Neural crest cell (in vitro differentiated cells): ENCODE measurements at places on chromosomes 16 and 17. TPM values are rescaled to one million over a fixed set of nuclear protein-coding genes. Genes with fewer than 3 reads are reported as not detected.

Gene INCA1
- 0.43 and 0.86 TPM in 2 replicates for total RNA-seq

Gene MT1A
- total RNA-seq = not detected in 2 replicates

DNA sequence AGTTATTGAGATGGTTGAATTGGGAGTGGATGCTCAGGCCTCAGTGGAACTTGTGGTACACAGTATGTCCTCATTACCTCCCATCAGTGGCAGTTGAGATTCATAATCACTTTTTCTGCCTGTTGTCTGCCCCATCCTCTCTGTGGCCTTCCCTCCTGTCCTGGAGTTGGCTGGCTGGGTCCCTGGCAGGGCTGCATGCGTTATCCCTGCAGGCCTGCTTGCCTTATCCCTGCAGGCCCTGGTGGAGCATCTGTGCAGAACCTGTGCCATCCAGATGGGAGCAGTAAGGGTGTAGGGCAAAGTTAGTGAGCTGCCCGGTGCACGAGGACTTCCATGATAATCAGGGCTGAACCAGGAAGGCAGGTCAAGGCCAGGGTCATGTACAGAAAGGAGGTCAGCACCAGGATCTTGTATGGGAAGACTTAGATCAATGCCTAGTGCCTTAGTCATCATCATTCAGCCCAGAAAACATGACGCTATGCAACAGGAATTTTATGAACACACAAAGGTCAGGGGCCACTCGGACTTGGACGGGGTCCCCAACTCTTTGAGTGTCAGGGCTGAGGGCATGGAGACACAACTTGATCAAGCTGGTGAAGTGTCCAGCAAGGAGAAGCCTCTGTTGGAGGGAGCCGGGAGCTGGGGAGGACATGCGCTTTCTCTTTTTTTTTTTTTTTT lies 47.2 kb downstream of the ABCC1 start:
- peak; percentile 7 for DNase-seq

DNA sequence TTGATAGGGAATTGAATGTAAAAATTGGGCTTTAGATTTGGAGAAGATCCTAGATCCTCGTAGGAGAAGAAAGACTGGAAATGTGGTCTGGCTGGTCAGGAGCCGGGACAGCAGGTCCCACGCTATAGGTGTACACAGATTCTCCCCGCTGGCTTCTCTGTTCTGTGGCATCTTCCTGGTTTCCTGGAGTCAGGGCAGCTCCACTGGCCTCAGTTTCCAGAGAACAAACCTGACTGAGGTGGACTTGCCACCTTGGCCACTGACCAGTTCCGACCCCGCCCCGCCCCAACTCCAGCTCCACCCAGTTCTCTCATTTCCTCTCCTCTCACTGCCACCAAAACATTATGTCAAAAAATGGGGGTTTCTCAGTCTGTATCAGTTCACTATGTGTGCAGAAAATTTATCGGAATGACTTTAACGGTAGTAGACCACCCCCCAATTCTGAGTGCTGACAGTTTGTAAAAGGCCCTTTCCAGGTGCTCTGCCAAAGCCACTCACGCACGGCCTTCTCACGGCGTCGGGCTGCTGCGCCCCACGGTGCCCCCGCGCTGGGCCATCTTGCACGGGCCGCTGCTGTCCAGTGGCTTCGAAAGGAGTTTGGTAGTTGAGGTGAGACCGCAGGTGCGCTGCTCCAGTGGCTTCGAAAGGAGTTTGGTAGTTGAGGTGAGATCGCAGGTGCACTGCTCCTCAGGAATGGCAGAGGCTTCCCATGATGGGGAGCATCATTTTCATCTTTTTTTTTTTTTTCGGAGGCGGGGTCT lies 161.4 kb upstream of the CHMP6 start:
- DNase-seq = no peak

GRCh38 chr17:82826956-82827355 lies 12.9 kb downstream of the ZNF750 start:
- DNase-seq = no peak

Gene UNC13D
- total RNA-seq = 1.1 and 3.1 TPM in 2 replicates

Gene DCAKD
- 89.6 and 91.8 TPM in 2 replicates for total RNA-seq

DNA sequence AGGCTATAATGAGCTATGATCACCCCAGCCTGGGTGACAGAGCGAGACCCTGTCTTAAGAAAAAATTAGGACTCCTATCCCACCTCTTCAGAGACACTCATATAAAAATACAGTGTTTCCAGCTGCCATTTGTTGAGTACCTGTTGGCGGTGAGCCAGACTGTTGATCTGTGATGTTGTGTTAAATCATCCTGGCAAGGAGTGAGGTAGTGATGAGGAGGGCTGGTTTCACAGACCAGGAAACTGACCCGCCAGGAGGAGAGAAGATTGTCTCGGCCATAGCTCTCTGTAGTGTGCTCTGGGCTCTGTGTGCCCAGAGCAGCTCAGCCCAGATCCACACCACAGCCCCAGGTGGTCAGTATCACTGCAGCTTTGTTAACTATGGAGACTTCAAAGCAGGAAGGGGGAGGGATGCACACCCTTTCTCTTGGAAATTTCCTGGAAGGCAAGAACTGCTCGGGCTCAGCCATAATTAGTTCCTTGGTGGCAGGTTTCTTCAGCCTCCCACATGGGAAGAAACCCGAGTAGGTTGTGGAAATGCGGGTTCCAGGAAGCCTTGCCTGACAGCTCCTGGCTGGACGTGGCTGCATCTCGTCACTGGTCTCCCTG lies 343.0 kb downstream of the SNX29 start:
- no peak for DNase-seq

DNA sequence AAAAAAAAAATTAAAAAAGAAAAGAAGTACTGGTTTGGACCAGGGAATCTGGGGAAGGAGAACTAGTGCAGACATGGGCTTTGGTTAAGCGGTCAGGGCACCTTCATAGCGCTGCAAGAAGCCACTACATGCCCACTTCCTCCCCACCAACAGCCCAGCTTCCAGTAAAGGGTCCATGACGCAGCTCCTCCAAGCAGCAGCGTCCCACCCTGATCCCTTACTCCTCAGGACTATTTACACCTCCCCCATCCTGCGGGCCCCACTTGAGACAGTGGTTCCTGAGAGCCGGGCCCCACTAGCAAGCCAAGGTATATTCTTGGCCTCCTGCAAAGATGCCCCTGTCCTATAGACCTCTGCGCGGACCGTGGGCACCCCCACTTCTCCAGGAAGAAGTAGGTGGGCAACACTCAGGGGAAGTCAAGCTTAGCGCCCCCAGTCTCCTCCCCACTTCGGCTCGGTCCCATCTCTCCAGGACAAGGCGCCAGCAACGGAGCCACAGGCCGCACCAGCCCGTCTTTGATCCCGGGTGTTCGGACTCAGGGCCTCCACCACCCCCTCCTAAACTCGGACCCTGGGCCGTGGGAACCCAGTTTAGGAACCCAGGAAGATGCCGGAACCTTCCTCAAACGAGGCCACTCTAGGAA lies 913 bp upstream of the PRR14 start:
- no peak for DNase-seq

GRCh38 chr17:2040219-2040827 lies 1.5 kb upstream of the OVCA2 start:
- DNase-seq = no peak

GRCh38 chr17:21512307-21513011 lies 136.3 kb downstream of the KCNJ12 start:
- no peak for DNase-seq

GRCh38 chr16:3825103-3825502 lies 55.4 kb downstream of the CREBBP start:
- DNase-seq = no peak

Gene EME1
- total RNA-seq = 25.5 and 31.4 TPM in 2 replicates

Gene MINK1
- total RNA-seq = 73.0 and 76.6 TPM in 2 replicates

Gene TBC1D3L
- 26.7 and 26.9 TPM in 2 replicates for total RNA-seq

DNA sequence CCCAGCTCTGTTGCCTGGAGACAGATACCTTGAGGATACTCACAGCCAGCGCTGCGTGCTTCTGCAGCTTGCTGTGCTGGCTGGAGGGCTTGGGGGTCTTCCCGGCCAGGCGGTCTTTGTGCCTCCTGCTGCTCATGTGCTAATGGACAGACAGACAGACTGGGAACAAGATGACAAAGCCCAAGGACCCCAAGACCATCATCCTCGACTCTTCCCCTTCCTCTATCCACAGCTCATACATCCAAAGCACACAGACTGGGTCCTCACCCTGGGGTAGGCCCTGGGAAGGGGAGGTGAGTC lies 7.7 kb downstream of the NKIRAS2 start:
- DNase-seq = no peak

Gene DNASE1L2
- total RNA-seq = 1.6 and 2.6 TPM in 2 replicates

- DNase-seq = peak; percentile 10
Measured at GRCh38 chr17:79835953-79836509, 3.2 kb downstream of the CBX4 start.

GRCh38 chr16:4214215-4214621 lies 27.7 kb downstream of the SRL start:
- DNase-seq = no peak

DNA sequence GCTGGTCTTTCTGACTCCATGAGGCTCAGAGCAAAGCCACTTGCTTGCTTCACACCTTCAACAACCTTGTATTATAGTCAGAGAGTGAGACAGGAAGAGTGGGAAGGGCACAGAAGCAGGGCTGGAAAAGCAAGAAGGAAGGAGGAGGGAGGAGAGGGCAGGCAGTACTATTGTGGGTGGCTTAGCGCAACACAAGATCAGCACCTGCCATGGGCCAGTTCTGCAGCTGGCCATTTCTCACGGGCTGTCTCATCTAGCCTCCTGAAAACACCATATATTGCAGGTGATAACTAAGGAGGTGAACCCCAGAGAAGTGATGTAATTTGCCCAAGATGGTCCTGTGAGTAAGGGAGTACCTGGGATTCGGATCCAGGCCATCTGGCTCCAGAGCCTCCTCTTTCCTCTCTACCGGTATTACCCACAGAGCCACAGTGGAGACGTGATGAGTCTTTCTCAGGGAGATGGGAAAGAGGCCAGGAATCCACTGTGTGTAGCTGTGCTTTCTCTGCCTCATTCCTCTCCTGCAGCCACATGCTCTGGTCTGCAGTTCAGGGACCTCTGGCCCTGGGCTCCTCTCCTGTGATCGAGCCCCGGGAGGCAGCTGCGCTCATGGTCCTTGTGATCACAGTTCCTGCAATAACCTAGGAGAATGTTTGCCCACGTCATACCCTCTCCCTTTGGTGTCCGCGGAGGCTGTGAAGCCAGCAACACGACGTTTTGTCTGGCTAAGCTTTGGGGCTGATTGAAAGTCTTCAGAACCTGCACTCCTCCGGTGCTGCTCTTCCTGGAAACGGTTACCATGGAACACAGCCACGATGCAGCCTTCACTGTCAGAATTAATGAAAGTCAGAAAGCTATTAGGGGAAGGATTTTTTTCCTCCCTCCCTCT lies 178.1 kb upstream of the CCL2 start:
- DNase-seq = no peak

- DNase-seq = no peak
Measured at GRCh38 chr17:75783069-75783783, 1.4 kb upstream of the UNK start.

Gene CDH1
- total RNA-seq = 0.48 and 1.1 TPM in 2 replicates

- DNase-seq = no peak
Measured at GRCh38 chr16:49605536-49606254, 232.1 kb downstream of the C16orf78 start.

Gene PLD6
- total RNA-seq = 0.23 TPM in 1 of 2 replicates, not detected in the other

DNA sequence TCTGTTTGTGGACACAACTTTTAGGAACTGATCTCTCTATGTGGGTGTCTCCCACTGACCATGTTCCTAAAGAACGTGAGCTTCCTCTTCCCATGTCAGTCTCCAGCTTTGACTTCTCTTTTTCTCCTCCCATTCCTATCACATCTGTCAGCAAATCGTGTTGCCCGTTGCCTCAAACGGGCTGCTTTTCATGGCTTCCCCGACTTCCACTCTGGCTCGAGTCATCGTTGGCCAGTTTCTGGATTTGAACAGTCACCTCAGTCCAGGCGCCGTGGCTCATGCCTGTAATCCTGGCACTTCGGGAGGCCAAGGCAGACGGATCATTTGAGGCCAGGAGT lies 5.4 kb downstream of the ABCC1 start:
- DNase-seq = no peak

- DNase-seq = no peak
Measured at GRCh38 chr17:80738987-80739730, 194.5 kb downstream of the RPTOR start.

DNA sequence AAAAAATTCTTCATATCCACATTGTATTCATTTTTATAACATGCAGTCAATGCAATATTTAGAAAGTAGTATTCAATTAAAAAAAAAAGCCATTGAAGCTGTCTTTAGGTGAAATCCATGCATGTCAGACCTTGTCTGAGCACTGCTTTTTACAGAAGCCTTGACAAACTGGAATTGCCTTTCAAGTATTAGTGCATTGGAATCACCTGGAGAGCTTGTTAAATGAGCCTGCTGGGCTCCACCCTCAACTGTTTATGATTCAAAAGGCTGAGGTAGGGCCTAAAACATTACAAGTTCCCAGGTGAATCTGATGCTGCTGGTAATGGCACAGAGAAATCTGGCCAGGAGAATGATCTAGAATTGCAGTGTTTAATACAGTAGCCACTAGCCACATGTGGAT lies 85.8 kb downstream of the HIC1 start:
- no peak for DNase-seq

DNA sequence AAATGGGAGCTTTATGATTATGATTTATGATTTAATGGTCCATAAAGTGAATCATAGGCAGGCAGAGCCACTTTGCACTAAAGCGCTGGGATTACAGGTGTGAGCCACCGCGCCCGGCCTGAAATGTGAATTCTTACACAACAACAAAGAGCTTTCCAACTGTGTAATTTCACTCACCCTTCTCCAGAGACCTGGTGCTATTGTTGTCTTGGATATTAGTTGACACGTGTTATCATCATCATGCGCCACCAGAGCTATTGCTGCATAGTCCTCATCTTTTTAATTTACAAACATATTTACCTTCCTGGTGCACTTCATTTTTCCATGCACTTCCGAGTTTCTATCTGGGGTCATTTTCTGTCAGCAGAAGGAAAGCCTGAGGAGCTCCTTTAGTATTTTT lies 4.8 kb upstream of the UTS2R start:
- DNase-seq = no peak

DNA sequence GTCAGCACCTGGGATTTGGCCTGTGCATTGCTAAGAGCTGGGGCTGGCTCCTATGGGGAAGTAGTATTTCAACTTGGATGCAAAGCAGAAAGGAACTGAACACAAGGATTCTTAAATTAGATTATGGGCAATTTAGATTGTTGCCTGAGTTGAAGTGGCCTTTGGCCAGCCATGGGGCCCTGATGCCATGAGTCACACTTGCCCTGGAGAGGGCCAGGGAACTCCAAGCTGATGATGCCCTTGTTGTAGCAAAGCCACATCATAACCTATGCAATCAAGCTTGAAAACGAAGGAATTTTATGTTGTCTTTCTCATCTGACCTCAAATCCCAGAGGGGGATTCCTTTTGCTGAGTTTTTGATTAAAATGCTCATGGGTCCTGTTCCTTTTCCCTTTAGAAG lies 3.9 kb upstream of the SPATA32 start:
- no peak for DNase-seq

Gene C1QL1
- total RNA-seq = 7.1 and 7.7 TPM in 2 replicates

GRCh38 chr16:17101646-17102045 lies 369.1 kb downstream of the XYLT1 start:
- DNase-seq = no peak

Gene SSTR5
- total RNA-seq = not detected in 2 replicates

GRCh38 chr16:1876468-1876867 lies 4.5 kb upstream of the MEIOB start:
- DNase-seq = no peak
